ENCODE measurements at places on chromosomes 7 and 10. TPM values are rescaled to one million over a fixed set of nuclear protein-coding genes. Genes with fewer than 3 reads are reported as not detected.

Gene PLAC9
- total RNA-seq: 25.1 TPM

Gene CBX3
- total RNA-seq: 224 TPM

Gene PODXL
- 216 TPM for total RNA-seq

Gene HOXA1
- 13.7 TPM for total RNA-seq

Gene DRGX
- total RNA-seq: not detected

Gene CNTNAP2
- total RNA-seq: 3.9 TPM

- peaks cover 88% of the 10 kb centered on the region for H3K27me3 ChIP-seq
- no peak overlapping the region for H3K4me3 ChIP-seq
- no peak overlapping the region for H3K27ac ChIP-seq
- peaks cover 3% of the 10 kb centered on the region for H3K36me3 ChIP-seq
- peaks cover 5% of the 10 kb centered on the region for H3K4me1 ChIP-seq
Observed at GRCh38 chr10:132185601-132186487, 904 bp upstream of the DPYSL4 start.

GRCh38 chr10:100878291-100878910 is 34.4 kb upstream of the SLF2 start:
- peaks cover 25% of the 10 kb centered on the region for H3K4me1 ChIP-seq
- no peaks in the 10 kb centered on the region for H3K36me3 ChIP-seq
- H3K27me3 ChIP-seq: peaks cover 45% of the 10 kb centered on the region
- H3K27ac ChIP-seq: no peak overlapping the region
- no peak overlapping the region for H3K4me3 ChIP-seq

DNA sequence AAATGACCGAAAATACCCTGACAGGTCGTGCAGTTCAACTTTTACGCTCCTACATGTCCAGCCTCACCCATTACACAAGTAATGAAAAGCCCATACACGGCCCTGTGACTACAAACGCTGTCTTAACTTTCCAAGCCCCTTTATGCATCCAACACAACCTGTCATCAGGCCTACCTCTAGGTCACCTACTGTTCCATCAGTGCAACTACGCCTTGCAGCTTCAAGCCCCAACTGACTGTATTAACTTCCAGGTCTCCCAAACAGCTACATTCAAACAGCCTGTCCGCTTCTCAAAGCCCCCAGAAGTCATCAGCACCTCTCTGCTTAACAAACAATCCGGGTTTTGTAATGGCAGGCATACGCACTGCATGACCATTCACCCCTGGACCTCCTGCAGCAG is 19.2 kb downstream of the ZNF107 start:
- H3K4me1 ChIP-seq: peaks cover 14% of the 10 kb centered on the region
- no peak overlapping the region for H3K27ac ChIP-seq
- no peaks in the 10 kb centered on the region for H3K36me3 ChIP-seq
- DNase-seq: no peak

GRCh38 chr7:148362541-148362940 is 228.0 kb upstream of the C7orf33 start:
- H3K27me3 ChIP-seq: no peaks in the 10 kb centered on the region
- no peak overlapping the region for H3K4me3 ChIP-seq
- H3K4me1 ChIP-seq: no peaks in the 10 kb centered on the region
- H3K27ac ChIP-seq: no peak overlapping the region

DNA sequence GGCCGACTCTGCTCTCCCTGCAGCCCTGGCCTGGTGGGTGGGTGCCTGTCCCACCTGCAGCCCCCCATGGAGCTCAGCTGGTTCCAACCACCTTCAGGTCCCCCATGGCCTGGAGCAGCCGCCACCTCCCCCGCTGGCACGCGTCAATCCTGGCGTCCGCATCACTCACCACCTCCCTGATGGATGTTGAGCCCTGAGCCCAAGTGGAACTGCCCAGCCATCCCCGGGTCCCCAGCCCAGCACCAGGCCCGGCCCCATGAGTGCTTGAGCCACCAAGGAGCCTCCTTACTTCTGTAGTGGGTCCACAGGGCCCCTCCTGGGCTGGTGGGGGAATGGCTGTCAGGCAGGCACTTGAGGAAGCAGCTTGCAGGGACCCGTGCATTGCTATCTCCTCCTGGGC is 14.6 kb downstream of the AGAP3 start:
- H3K4me3 ChIP-seq: no peak overlapping the region
- H3K27me3 ChIP-seq: no peaks in the 10 kb centered on the region
- H3K27ac ChIP-seq: no peak overlapping the region
- H3K4me1 ChIP-seq: peaks cover 13% of the 10 kb centered on the region

- no peak overlapping the region for H3K27ac ChIP-seq
- DNase-seq: no peak
- H3K4me3 ChIP-seq: no peak overlapping the region
- no peaks in the 10 kb centered on the region for H3K36me3 ChIP-seq
- peaks cover 7% of the 10 kb centered on the region for H3K4me1 ChIP-seq
Observed at GRCh38 chr7:128728598-128728997, 10.6 kb upstream of the CALU start.

DNA sequence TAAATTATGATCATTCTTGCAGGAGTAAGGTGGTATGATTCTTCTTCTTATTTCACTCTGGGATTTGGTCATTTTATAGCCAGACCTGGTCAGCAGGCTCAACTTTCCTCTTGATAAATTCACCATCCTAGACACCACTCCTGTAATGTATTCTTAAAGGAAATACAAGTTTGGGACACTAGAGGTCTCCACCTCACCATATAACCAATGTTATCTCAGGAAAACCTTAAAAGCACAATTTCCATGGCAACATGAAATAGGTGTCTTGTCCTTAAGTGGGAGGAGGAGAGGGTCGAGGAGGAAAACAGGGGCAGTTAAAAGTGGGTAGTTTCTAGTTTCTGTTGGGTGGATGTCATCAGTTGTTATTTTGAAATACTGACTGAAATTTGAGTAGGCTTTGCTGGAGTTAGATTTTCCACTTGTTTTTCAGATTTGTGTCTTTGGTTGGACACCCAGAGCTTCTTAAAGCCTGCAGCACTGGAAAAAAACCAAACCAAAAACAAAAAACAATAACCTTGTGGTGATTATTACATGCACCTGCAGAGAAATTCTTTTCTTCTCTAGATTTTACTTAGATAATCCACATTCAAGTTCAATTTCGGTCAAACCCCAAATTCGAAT is 163.1 kb downstream of the PRKCQ start:
- H3K36me3 ChIP-seq: no peaks in the 10 kb centered on the region
- no peak overlapping the region for H3K4me3 ChIP-seq
- no peak for DNase-seq

DNA sequence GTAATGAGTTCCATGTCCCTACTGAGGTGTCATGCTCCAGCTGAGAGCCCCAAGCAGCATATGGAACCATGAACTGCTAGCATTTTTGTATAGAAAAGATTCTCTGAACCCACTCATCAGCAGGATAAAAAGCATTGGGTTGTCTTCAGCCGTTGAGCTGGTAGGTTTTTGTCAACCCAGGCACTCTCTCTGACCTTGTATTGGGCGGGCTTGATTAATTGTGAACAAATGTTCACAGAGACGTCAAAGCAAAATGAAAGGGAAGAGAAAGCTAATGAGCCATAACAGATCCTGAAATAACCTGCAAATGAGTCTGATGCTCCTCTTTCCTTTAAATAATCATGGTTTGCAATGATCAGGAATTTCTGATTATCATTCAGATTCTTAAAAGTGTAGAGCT is 924.7 kb upstream of the CELF2 start:
- no peak overlapping the region for H3K4me3 ChIP-seq
- peaks cover 2% of the 10 kb centered on the region for H3K27me3 ChIP-seq
- no peaks in the 10 kb centered on the region for H3K4me1 ChIP-seq

DNA sequence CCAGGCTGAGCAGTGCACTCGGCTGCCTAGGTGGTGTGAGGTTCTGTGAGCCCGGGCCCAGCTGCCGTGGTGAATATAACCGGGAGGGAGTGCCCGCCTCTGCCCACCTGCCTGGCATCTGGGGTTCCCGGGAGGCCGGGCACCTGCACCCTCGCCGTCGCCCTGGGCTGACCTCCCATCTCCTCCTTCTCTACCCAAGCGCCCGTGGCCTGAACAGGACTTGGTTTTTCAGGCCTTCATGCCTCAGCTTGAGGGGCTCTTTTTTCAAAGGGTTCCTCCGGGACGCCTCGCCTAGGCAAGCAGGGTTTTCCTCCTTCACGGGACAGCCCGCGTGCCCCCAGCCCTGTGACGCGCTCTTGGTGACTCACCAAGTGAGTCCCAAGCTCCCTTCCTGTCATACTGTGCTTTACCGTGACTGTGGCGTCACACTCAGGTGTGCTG is 9.9 kb downstream of the INPP5A start:
- peaks cover 13% of the 10 kb centered on the region for H3K4me1 ChIP-seq
- no peak for DNase-seq
- no peaks in the 10 kb centered on the region for H3K27me3 ChIP-seq
- H3K27ac ChIP-seq: no peak overlapping the region
- H3K36me3 ChIP-seq: no peaks in the 10 kb centered on the region

DNA sequence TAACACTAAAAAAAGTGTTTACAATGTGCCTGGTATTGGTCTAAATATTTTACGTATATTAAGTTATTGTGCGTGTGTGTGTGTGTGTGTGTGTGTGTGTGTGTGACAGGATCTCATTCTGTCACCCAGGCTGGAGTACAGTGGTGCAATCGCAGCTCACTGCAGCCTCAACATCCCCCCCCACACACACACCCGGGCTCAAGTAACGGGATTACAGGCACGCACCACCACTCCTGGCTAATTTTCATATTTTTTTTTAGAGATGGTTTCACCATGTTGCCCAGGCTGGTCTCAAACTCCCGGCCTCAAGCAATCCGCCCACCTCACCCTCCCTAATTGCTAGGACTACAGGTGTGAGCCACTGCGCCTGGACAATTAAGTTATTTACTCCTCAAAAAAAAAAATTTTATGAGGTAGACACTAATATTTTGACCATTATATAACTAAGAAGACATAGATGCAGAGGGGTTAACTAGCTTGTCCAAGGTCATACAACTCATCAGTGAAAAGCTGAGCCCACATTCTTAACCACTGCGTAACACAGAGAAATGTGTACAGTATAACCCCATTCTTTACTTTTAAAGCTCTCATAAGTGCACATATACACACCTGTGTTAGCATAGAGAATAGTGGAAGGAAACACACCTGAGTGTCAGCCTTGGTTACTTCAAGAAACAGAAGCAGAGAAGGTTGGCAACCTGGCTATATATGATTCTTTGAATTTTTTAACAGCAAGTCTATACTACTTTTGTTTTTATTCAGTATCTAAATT is 35.0 kb downstream of the DNAJC12 start:
- H3K4me1 ChIP-seq: no peaks in the 10 kb centered on the region
- H3K27me3 ChIP-seq: no peaks in the 10 kb centered on the region
- no peak overlapping the region for H3K4me3 ChIP-seq
- no peak for DNase-seq

DNA sequence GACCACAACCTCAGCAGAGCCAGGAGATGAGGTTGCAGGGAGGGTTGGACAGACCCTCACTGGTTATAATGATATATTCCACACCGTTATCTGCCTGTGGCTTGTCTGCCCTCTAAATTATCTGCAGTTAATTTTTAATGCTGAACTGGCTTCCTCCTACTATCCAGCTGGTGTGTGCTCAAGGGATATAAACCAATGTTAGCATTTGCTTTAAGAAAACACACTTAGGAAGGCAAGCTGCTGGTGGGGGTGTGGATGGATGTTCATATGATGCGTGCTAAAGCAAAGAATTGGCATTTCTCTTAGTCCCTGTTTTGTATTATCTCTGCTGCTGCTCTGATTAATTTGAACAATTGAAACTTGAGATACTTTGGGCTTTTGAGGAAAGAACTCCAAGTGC is 132.2 kb upstream of the NPVF start:
- H3K27me3 ChIP-seq: no peaks in the 10 kb centered on the region
- no peaks in the 10 kb centered on the region for H3K36me3 ChIP-seq
- no peak overlapping the region for H3K4me3 ChIP-seq
- peak overlapping the region; percentile 44 for H3K27ac ChIP-seq
- peaks cover 24% of the 10 kb centered on the region for H3K4me1 ChIP-seq

DNA sequence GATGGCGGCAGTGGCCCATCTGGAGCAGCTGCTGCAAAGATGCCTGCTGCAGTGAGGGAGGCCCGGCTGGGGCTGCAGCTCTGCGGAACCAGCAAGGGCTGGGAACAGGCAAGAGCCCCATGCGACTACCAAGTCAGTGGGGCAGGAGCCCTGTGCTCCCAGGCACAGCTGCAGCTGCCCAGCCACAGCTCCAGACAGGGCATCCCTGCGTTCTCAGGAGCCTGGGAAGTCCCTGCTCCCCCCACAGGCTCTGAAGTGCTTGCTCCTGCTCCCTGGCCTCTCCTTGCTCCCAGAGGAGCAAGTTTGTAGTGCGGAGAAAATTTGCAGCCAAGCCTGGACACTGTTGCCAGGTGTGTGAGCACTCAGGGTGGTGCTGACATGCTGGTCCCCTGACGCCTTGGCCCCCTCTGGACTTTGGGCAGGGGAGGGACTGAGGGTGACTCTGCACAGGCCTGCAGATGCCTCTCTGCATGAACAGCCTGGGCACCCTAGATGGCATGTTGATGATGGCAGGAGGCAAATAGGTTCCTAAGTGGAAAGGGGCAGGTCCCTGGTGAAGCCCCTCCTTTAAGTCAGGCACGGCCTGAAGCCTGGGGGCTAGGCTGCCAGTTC is 105.6 kb downstream of the LYZL1 start:
- no peak overlapping the region for H3K4me3 ChIP-seq
- no peak overlapping the region for H3K27ac ChIP-seq
- no peaks in the 10 kb centered on the region for H3K27me3 ChIP-seq
- no peak for DNase-seq
- no peaks in the 10 kb centered on the region for H3K36me3 ChIP-seq

Measured in mesothelial cell of epicardium (in vitro differentiated cells).